ENCODE measurements at places on chromosomes 3 and 15.

GRCh38 chr3:8416965-8417364, 84.7 kb upstream of the LMCD1 start:
- no peak for DNase-seq

DNA sequence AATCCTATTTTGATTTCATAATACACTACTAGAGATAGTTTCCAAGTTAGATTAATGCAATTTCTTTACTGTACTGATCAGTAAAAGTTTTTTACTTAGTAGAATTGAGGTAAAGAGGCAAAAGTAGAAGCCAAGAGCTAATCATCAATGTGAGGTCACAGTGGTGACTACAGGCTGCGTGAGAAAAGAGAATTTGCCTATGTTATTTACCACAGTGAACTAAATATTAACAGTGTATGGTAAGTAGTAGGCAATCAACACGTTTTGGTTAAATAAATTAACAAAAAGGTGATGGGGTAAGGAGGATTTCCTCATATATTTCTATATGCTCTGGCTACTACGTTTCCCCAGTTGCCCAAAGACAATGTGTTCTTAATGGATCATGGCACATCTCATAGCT, 202.2 kb upstream of the CMC1 start:
- DNase-seq, result no peak

DNA sequence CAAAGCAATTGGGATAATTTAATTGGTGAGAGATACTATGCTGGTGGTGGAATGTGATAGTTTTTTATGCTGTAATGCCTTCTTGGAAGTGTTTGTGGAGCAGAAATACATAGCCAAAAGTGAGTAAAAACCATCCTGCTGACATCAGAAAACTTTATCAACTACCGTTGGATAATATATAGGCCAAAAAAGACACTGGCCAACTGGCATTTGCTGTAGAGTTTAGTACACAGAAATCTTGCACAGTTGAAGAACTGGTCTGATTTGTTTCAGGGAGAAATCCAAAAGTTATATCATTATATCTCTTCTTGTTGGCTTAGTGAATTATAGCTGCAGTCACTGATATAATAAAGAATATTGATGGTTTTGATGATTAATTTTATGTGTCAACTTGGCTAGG, 507 bp upstream of the MINDY4B start:
- DNase-seq, result no peak

DNA sequence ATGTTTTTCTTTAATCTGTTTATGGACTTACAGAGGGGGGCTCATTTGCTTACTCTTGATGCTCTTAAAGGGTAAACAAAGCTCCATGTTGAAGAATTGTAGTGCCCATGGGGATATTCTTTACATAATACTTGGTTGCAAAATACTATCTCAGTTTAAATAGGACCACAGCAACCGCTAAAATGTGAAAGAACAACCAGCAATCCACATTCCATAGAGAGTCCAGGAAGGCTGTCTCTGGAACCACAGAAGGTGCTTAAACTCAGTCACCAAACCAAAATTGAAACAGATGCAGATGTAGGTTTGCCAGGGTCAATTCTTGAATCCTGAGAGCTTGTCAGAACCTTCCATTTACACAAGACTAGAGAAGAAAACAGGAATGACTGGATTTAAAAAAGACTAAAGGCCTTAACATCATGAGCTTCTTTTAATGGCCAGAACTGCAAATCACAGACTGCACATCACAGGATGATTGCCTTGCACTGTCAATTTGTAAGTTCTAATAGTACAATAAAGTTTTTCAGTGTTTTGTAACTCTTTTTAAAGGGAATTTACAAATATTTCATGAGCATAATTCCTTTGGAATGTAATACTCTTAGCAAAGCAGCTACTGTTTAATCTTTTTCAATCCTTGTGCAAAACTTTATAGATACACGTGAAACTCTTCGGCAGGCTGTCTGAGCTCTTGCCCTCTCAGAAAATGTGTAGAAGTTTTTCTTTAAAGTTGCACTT, 661.6 kb downstream of the SI start:
- no peak for DNase-seq

DNA sequence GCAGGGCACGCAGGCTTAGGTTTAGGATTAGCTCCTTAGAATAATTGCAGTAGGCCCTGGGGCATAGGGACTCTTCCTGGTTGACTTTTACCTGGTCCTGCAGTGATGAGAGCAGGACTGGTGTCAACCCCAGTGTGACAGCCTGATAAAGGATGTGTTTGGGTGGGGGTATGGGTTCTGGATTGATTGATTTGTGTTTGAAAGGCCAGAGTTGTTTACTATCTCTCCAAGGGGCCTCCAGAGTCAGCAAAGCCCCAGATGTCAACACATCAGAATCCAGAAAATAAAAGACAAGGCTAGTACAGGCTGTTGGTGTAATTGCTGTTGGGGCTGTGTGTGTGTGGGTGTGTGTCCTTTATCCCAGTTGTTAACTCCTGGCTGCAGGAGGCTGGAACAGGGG, 122.3 kb downstream of the CHRNA7 start:
- no peak for DNase-seq

DNA sequence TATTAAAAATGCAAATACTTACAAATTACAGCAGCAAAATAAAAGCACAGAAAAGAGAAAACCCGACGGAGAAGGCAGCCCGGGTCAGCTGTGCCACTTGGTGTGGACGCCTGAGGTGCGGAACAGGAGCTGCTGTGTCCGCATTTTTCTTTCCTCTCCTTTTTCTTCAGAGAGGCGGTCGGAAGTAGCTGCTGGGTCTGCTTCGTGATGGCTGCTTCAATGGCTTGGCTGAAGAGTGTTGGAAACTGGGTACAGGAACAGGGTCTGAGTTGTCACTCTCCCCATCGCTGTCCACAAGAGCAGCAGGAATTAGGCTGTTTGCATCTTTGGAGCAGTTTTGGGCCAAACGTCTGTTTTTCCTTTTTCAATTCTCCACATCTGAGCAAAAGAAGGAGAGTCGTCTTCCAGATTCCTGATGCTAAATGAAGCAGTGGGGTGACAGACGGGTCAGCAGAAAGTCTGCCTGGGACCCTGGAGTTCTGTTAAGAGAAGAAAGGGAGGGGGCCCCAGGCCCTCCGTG, 53.5 kb upstream of the ARL8B start:
- DNase-seq, result no peak

DNA sequence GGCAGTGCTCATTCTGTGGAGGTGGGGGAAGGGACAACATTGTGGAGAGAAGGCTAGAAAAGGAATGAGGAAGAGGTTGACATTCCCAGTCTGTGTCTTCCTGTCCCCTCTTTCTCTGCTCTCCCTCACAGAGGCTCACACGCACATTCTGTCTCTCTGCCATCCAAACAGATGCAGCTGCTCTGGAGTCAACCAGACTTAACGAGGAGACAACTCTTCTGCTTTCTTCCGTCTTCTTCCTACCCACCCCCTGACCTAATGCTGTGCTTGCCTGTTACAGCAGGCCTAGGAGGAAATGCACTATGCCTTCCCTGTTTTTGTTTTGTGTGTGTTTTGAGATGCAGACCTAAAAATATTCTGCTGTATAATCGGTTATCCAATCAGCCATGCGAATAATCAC, 121.9 kb downstream of the CACNA1D start:
- DNase-seq, result no peak

GRCh38 chr15:40065166-40065565, 26.2 kb upstream of the SRP14 start:
- no peak for DNase-seq

- DNase-seq, result no peak
Measured at GRCh38 chr3:108079877-108080276, 11.0 kb downstream of the CD47 start.

DNA sequence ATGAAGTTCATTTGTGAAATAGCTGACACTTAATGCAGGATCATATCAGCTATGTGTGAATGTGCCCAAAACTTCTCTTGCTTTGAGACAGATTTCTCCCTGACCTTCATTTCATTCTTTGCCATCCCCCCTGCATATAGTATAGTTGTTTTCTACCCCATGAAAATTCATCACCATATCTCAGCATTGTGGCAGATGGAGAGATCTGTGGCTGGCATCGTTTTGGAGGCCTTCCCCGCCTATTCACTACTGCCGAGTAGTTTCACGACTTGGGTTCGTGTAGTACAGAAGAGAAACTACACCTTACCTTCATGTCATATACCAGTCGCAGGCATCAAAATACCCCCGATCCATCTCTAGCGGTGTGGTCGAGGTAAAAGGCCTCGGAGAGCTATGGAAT, 66.2 kb upstream of the SELENOK start:
- no peak for DNase-seq

DNA sequence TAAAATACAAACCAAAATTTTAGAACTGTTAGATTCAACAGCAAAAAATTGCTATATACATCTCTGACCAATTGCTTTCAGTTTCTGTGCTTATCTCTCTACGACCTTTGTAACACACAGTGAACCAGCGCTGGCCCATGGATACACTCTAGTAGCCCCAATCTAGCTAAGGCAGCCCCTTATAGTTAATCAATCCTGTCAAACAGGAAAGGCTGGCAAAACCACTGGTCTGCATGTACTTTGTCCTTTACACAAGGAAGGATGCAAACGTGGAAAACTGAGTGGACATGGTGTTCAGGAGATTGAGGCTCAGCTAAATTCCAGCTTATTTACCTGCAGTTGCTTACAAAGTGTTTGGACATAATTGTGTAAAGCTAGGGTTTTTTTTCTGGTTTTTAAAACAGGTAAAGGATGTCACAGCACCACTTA, 25.9 kb downstream of the ADGRG7 start:
- DNase-seq, result no peak

DNA sequence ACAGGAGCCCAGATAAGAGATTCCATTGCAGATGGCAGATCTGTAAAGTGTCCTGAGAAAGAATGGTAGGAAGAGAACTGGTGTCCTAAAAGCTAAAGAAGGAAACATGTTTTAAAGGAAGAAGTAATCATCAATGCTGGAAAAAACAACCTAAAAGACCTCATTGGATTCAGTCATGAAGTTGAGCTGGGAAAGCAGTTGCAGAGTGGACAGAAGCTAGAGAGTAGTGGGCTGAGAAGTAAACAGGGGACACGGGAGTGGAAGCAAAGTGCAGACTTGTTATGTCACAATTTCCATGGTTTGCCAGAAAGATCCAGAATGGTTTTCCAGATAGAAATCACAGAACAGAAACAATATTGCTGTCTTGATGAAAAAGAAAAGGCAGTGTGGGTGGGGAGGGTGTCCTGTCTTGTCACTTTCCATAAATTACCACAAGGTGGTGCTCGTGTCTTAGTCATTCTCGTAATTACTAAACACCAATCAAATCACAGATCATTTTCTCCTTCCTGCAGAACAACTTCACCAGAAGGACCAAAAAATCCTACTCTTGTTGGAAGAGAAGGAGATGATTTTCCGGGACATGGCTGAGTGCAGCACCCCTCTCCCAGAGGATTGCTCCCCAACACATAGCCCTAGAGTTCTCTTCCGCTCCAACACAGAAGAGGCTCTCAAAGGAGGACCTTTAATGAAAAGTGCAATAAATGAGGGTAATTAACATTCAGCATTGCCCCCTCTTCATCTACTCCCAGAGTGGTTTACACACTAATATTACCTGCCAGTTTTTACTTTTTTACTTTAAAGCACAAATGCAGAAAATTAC, 64.5 kb downstream of the KLHL25 start:
- no peak for DNase-seq

DNA sequence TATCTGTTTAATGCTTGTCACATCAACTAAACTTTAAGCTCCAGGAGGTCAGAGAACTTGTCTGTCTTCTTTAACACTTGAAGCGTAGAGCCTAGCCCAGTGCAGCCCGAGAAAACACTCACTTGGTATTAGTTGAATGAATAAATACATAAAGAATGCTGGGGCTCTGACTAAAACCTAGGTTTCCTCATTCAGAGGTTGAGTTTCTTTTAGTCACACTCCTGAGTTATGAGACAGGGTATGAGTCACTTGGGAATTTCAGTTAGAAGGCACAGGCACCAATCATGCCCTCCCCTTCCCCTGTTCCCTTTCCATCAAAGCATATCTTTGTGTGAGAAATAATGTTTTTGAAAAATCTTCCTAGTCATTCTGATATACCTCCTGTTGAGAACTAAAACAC, 589.8 kb upstream of the DPPA4 start:
- no peak for DNase-seq

GRCh38 chr15:66724732-66725463, 22.9 kb downstream of the SMAD6 start:
- no peak for DNase-seq

DNA sequence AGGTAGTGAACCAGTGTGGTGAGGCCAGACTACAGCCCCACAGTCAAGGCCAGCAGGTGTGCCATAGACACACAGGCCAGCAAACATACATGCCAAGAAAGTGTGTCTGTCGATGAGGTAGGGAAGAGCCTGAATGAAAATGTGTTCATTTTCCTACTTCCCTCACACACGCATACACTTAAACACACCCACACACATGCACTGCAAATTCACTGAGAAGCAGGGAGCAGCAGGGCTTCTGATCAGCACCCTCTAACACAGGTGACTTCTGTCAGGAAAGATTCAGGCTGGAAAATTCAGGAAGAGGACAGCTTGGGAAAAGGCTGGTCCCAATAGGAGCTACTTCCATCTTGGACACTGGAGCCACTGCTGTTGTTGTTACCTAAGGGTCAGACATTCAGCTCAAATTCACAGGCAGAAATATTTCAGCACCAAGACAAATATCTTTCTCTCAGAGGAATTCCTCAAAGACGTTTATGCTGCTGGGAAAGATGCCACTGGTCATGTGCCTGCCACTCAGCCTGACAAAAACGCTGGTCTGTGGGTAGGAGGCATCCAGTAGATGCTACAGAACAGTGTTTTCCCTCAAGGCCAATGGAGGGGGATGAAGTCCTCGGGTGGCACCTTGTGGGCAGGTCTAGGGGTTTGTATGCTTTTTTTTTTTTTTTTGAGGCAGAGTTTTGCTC, 40.9 kb upstream of the LARS2 start:
- DNase-seq, result no peak
